ENCODE measurements at places on chromosomes 4 and X.

GRCh38 chrX:39729981-39730661 is 367.6 kb downstream of the BCOR start:
- DNase-seq: no peak

GRCh38 chr4:6257247-6258025 is 12.2 kb upstream of the WFS1 start:
- no peak for DNase-seq

DNA sequence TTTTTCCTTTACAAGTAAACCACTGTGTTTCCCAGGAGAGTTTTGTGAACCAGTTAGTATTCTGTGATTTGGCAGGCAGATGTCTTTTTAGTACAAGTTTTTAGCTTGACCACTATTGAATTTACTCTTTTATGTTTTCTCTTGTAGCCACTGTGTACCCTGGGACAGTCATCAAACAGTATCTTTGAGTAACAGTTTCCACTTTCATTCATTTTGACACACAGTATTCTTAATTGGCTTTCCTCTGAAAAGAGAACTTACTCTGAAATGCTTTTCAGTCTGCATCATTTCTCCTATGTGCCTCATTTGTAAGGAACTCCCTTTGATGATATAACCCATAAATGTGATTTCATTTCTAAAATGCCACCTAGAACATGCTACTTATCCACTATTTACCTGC is 476.5 kb downstream of the PDGFC start:
- DNase-seq: no peak

GRCh38 chrX:83508006-83508405 is at the start of gene POU3F4:
TSS of gene POU3F4 (plus strand) at chrX:83508290. CDS start at chrX:83508325, 35 bp downstream.
- no peak for DNase-seq

All from activated T-helper 1 cell treated with Interleukin-2 at 50 U/mL for 16 hours (primary cell).